ENCODE measurements at places on chromosomes 16 and 17.

DNA sequence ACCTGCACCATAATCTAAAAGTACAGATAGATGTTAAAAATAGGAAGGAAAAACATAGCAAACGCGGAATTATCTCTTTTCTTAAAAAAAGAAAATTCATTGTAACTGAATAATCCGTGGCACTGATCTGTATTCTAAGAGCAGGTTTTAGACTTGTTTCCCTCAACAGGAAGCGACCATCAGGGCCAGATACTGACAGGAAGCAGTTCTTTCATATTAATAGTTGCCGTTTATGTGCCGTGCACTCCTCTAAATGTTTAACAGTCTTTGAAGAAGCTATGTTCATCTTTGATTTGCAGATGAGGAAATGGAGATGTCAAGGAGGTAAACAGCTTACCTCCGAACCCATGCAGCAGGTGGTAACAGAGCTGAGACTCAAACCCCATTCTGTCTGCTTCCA, 23.6 kb downstream of the DYNLRB2 start:
- DNase-seq: no peak

DNA sequence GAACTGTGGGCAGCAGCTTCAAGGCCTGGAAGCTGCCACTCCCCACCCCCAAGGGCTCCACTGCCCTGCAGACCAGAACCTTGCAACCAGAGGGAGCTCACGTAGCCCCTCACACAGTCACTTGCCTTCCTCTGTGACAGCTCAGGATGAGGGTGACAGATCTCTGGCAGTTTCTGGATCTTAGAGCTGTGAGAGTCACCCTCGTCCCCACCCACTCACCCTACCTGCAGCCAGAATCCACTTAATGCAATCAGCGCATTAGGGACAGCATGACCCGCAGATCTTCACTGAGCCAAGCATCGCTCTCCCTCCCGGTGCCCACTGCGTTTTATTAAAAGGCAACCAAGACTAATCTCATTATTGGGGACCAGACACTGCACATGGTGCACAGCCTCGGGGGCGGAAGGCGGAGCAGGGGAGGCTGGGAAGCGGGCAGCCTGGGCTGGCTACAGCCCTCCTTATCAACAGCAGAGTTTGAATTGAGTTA, 3.5 kb downstream of the CYB561 start:
- no peak for DNase-seq

- DNase-seq: no peak
Observed at GRCh38 chr16:87231911-87232310, 85.3 kb downstream of the C16orf95 start.

- peak; percentile 75 for DNase-seq
Observed at GRCh38 chr16:88857728-88858339, 907 bp downstream of the TRAPPC2L start.

GRCh38 chr17:6969323-6969726, 26.5 kb upstream of the ALOX12 start:
- DNase-seq: no peak

DNA sequence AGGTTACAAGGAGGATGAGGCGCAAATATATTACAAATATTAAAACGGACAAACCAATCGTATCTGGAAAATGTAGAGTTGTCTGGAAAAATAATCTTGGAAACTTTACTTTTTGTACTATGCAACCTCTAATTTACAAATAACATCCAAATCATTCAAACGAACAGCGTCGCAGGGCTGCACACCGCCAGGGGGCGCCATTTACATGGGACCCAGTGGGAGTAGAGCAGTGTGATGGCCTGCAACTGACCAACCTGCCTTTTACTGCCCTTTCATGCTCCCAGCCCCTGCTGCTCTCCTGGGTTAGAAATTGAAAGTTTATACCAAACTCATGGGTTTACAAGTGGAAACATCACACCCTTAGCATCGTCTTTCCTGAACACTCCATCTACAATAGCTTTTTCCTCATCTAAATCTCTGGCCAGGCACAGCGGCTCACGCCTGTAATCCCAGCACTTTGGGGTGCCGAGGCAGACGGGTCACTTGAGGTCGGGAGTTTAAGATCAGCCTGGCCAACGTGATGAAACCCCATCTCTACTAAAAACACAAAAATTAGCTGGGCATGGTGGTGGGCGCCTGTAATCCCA, 10.0 kb downstream of the PITPNC1 start:
- peak; percentile 51 for DNase-seq

DNA sequence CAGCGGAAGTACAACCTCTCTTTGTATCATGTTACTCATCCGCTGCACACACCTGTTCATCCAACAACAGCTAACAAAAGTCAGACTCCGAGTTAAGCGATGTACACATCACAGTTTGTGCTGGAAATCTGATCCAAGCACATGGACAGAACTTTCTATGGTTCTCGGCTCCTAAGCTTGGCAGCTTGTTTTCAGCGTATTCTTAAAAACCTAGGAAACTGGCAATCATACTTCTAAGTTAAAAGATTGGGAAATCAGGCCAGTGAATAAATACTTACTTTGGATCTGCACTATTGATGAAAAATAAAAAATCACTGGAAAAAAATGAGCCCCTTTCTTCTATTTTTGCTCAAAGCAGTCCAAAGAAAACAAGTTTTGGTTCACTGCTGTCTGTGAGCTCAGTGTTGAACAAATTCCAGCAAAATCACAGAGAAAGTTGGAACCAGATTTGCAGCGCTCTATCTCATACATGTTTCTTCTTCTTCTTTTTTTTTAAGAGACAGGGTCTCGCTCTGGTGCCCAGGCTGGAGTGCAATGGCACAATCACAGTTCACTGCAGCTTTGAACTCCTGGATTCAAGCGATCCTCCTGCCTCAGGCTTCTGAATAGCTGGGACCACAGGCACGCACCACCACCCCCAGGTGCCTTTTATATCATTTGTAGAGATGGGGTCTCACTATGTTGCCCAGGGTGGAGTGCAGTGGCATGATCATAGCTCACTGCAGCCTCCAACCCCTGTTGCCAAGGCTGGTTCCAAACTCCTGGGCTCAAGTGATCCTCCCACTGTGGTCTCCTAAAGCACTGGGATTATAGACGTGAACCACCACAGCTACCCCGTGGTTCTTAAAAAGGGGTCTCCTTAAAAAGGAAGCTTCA, 71.6 kb upstream of the CREBBP start:
- DNase-seq: no peak

- DNase-seq: no peak
Observed at GRCh38 chr16:81497690-81498089, 53.1 kb downstream of the CMIP start.

DNA sequence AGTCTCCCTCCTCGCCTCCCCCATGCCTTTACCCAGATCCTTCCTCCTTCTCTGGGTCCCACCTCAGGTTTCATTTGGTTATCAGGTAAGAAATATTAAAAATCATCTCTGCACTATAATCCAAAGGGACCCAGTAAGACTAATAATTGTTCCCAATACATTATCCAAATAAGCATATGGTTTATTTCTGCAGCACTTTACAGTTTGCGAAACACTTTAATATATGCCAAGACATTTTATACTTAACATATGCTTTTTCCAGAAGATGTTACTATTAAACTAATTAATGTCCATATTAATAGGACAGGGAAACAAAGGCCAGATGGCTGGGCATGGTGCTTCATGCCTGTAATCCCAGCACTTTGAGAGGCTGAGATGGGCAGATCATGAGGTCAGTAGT, 33.3 kb downstream of the CD300LF start:
- no peak for DNase-seq

GRCh38 chr16:53769787-53770186, 65.8 kb downstream of the FTO start:
- DNase-seq: no peak

GRCh38 chr17:75604034-75604695, 16.6 kb downstream of the MYO15B start:
- DNase-seq: no peak

GRCh38 chr17:41322094-41322902, 6.8 kb upstream of the KRTAP17-1 start:
- no peak for DNase-seq

- no peak for DNase-seq
Observed at GRCh38 chr16:81560979-81561657, 116.5 kb downstream of the CMIP start.

GRCh38 chr16:53433930-53434376, 318 bp upstream of the RBL2 start:
- DNase-seq: no peak

GRCh38 chr17:58621174-58621573, 70.7 kb downstream of the TEX14 start:
- no peak for DNase-seq

GRCh38 chr17:44053125-44053872, 13.2 kb downstream of the LSM12 start:
- DNase-seq: no peak

DNA sequence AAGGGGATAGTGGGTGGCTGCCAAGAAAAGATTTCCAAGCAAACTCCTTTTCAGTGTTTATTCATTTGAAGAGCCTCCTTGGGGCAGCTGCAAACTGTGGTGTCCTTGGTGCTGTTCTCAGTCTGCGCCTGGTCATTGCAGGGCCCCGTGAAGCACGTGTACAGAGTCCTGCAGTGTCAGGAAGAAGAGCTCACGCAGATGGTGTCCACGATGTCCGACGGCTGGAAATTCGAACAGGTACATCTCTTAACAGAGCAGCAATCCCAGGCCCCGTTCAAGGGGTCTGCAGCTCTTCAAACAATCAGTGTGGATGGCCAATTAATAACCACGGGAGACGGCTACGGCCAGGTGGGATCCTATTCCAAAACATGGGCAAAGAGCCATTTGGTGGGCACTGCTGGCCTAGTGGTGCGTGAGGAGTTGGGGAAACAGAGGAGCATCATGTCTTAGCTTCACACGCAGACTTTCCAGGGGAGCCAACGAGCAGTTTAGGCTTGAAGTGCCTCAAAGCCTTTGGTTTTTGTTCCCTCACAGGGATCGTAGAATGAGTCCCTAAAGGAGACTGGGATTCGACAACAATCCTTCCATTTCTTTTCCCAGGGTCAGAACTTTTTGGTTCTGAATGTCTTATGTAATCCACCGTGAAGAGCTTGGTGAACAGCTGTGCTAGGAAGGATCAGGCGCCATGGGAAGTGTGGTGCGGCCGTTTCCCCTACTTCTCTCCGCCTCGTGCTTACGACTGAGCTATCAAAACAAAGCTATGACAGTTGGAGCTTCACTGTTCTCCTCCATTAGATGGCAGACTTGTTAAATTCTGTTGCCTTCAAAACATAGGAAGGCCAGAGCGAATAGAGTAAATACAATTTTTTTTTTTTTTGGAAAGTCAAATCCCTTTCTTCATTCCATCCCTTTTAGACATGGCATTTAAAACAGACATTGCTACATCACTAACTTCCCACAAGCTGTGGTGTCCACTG, 12.6 kb downstream of the KCTD2 start:
- DNase-seq: no peak

DNA sequence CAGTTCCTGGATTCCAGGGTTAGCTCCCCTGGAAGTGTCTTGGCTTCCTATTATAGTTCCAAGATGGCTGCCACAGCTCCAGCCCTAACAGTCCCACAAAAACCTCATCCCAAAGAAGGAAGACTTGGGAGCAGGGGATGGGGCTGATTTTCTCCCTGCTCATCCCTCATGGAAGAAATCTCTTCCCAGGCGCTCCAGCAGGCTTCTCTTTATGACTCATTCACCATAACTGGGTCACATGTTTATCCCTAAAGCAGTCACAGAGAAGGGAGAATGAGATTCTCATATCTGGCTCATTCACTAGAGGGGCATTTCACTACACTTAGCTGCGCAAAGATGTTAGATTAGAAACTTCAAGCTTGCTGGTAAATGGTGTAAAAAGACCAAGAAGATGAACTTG, 206.5 kb upstream of the IRX3 start:
- DNase-seq: no peak

GRCh38 chr16:64440005-64440404, 681.9 kb downstream of the CDH11 start:
- no peak for DNase-seq

- no peak for DNase-seq
Observed at GRCh38 chr17:28466001-28466400, 7.4 kb upstream of the SLC13A2 start.

DNA sequence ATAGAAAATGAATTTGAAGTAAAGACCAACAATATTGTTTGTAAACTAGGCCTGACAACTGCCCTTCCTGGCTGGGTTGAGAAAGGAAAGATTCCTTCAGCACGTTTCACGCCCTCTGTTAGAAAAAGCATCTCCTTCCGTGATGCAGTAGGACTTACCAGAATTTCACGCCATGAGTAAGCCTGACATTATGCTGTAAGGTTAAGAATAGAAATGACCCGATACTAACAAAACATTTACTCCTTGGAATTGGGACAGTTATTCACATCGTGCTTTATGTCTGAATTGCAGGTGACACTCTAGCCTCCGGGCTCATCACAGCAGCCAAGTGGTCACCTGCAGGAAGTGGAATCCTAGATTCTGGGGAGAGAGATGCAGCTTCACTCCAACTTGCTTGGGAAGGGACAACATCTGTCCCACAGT, 17.5 kb downstream of the MARCHF10 start:
- no peak for DNase-seq

DNA sequence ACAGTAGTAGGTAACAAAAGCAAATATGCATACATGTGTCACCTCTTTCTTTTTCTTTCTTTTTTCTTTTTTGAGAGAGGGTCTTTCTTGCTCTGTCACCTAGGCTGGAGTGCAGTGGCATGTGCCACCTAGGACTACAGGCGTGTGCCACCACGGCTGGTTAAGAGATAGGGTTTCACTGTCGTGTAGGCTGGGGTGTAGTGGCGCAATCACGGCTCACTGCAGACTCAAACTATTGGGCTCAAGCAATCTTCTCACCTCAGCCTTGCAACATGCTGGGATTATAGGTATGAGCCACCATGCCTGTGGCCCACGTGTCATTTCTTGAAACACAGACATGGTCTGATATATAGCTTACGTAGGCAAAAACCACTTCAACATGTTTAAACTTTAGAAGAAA, 397.7 kb upstream of the PMFBP1 start:
- DNase-seq: no peak

- DNase-seq: no peak
Observed at GRCh38 chr17:47714773-47715396, 18.2 kb upstream of the TBX21 start.

DNA sequence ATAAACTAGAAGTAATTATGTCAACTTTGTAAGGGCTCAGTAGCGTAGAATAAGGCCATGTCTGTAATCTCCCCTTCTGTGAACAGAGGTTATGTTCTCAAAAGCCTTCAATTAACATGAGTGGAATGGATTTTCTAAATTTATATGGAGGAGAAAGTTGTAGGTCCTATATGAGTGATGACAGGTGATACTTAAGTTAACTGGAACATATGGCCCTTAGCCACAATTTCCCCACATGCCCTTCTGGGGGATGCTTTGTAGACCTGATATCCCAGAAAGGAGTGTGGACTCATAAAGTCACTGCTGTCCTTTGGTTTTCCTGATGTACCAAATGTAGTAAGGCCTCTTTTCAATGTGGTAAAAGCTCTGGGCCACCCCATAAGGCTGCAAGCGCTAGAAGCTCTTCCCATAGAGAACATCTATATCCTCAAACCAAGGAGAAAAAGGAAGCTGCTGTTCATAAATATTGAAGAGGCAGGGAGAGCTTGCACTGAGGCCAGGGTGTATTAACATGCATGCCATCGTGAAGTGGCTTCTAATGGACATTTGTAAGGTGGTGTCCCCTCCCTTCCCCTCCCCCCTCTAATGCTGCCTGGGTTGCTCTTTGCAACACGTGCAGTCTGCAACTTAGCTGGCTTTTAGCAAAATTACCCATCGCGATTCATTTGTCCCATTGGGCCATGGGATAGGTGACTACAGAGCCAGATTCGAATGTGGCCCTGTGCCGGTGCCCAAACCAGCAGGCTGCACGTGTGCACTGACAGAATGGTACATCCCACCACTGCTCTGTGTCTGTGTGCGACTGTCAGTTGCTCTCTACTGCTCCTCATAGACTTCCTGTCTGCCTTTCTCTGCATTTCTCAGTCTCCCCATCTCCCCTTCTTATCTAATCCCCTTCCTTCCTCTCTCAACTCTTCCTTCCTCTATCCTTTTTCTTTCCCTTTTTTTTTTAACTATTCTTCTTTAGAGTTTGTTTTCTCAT, 269.0 kb downstream of the WWOX start:
- no peak for DNase-seq
